ENCODE measurements at places on chromosomes 6 and 20. TPM values are rescaled to one million over a fixed set of nuclear protein-coding genes. Genes with fewer than 3 reads are reported as not detected.

The DPPA5 gene
- not detected for total RNA-seq

The TENT5A gene
- total RNA-seq, result 0.90 TPM

The GOPC gene
- total RNA-seq, result 22.2 TPM

The ETV7 gene
- 0.54 TPM for total RNA-seq

The CARMIL1 gene
- 1.4 TPM for total RNA-seq

The OLIG3 gene
- total RNA-seq, result not detected

The NNAT gene
- total RNA-seq, result 0.16 TPM

Data from activated CD4-positive, alpha-beta T cell treated with anti-CD3 and anti-CD28 coated beads, Interleukin-2, amount 10 ng/mL, durations not matched to agents 24 days and 14 days (primary cell).